ENCODE measurements at places on chromosomes 6 and 20.

DNA sequence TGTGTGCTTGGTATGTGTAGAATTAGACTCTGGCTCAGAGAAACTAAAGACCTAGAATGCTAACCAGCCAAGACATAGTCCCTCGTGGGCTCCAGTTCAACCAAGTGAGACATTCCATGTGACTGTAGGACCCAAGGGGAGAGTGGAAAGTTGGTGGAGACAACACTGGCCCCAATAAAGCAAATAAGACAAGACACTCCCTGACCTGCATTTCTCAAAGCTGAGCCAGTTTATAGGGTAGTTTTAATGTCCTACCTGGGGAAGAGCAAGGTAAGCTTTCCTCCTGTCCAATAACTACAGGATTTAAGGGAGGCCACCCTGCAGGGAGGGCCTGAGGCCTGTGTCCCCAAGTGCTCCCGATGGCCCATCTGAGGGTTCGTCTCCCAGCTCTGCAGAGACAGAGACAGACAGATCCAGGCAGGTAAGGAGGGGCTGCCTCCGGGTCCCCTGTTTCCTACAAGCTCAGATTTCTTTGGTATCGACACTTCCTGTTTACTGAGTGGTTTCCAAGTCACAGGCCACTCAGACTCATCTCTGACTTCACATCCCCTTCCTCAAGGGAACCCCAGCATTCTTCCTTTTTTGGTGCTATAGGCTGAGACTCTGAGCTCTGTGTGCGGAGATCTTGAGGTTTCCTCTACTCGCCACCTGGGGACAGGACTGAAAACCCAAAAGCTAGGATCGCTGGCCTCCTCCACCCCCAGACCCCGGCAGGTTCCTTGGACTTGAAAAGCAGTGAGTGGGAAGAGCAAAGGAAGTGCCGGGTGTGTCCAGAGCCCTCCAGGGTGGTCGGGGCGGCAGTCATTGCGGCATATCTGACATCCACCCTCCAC is 92.4 kb downstream of the PRND start:
- peak; percentile 47 for DNase-seq

DNA sequence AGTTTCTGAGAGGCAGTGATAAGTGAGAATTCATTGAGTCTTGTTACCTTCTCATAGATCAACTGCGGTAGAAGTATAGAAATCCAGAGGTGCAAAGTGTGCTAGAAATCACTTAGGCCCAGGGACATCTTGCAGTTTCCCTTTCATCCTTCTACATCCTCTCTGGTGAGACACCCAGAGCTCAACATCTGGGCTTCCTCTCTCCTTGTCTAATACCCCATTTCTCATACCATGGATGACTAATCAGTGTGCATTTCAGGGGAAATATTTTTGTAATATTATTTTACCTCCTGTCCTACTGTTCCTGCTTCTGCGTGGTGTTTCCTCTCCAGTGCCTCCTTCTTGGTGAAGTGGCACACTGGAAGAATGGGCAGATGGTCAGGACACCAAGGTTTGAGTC is 322.4 kb downstream of the TFAP2B start:
- no peak for DNase-seq

DNA sequence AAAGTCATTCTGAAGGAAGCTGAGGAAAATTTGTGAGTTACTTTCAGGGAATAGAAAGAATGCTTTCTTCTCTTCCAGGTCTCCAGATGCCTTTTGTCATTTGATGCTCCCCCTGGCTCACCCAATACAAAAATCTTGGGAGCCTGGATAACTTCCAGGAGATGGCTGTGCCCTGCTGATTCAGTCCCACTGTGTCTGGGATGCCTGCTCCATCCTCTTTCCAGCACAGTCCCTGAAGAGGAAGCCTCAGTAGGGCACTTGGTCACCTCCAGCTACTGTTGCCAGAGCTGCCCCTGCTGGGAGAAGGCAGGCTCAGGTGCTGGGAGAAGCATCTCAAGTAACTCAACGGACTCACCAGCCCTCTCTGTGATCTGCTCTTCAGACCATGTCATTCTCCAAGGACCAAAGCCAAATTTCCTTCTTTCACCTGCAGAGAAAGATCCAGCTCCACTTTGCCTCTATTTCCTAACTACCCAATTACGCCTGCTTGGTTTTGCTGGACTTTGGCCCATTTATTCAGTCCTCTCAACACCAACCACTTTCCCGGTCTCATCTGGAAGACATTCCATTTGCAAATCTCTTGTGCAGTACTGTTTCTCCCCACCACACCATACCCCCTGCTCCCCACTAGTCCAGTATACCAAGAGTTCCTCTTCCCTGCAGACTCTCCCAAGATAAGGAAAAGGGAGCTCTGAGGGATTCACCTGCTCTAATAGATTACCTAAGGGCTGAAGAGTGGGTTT is 53.3 kb downstream of the SLC23A2 start:
- no peak for DNase-seq

GRCh38 chr6:52299653-52300052 is 15.1 kb upstream of the MCM3 start:
- DNase-seq = no peak

Measured in activated T-helper 1 cell treated with Interleukin-2 at 50 U/mL for 16 hours (primary cell).